NCI-H2029 treated with DMSO at 0.1 percent for 48 hours (cell line): ENCODE measurements at places on chromosomes 2 and 18.

DNA sequence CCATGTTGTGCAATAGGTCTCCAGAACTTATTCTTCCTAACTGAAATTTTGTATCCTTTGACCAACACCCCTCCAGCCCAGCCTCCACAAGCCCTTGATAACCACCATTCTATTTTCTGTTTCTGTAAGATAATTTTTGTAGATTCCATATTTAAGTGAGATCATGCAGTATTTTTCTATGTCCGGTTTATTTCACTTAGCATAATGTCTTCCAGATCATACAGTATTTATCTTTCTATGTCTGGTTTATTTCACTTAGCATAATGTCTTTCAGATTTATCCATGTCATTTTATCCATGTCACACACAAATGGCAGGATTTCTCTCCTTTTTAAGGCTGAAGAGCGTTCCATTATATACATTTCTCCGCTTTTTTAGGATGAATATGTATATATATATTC lies 24.4 kb upstream of the ONECUT2 start:
- no peak for DNase-seq

DNA sequence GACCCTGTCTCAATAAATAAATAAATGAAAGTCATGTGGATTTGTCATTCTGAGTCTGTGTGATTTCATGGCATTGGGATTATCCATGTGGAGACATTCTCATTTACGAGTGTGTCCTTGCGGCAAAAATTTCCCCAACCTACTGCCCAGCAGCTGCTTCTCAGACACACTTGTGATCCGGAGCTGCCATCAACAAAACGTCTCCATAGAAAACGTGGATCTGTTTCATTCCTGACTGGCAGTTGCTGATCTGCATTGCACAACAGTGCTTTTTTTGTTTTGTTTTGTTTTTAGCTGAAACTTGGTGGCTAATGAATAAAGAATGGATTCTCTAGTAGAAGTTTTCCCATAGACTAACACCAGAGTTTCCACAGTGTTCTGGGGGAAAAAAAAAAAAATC lies 74.7 kb downstream of the TGIF1 start:
- no peak for DNase-seq

GRCh38 chr2:238440331-238440730 lies 13.6 kb downstream of the ASB1 start:
- DNase-seq, result no peak

DNA sequence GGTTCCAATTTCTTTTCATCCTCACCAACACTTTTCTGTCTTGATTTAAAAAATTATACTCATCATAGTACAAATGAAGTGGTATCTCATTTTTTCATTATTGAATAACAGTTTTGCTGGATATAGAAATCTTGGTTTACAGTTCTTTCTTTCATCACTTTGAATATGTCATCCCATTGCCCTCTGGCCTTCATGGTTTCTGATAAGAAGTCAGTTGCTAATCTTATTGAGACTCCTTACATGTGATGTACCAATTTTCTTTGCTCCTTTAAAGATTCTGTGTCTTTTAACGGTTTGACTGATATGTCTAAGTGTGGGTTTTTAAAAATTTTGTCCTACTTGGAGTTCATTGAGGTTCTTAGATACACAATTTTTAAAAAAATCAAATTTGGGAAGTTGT lies 35.0 kb downstream of the SLC3A1 start:
- DNase-seq, result no peak

DNA sequence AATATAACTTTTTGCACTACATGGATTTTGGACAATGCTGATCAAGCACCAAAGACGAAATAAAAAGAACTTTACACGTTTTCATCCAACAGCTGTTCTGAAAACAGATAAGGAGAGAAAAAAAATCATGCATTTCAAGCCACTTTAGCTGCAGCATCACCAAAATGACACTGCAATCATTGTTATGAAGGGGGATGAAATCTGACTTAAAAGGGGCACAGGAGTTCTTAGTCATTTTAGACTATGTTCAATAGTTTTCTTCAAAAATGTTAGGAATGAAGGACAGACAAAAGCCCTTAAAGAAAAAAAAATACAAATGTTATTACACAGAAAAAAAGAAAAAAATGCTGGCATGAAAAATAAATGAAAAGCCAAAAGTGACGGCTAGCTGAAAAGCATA lies 71.2 kb downstream of the CUL3 start:
- DNase-seq, result no peak

DNA sequence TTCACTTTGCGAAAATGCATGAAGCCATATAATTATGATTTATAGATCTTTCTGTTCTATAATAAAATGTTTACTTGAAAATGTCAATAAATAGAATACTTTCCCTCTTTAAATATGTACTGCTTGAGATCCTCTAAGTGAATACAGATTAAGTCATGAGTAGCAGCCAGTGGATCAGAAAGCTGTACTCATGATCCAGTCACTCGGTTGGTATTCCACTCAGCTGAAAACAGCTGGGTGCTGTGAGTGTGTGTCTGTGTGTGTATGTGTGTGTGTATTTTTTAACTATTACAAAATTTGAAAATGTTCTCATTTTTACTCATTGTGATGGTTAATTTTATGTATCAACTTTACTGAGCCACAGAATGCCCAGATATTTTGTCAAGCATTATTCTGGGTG lies 141.6 kb upstream of the CYP26B1 start:
- DNase-seq, result no peak

GRCh38 chr2:122194546-122194945 lies 439.1 kb downstream of the TSN start:
- no peak for DNase-seq
